ENCODE measurements at places on chromosomes 16 and 17.

- no peak for DNase-seq
Measured at GRCh38 chr17:81171941-81172340, 5.9 kb upstream of the AATK start.

DNA sequence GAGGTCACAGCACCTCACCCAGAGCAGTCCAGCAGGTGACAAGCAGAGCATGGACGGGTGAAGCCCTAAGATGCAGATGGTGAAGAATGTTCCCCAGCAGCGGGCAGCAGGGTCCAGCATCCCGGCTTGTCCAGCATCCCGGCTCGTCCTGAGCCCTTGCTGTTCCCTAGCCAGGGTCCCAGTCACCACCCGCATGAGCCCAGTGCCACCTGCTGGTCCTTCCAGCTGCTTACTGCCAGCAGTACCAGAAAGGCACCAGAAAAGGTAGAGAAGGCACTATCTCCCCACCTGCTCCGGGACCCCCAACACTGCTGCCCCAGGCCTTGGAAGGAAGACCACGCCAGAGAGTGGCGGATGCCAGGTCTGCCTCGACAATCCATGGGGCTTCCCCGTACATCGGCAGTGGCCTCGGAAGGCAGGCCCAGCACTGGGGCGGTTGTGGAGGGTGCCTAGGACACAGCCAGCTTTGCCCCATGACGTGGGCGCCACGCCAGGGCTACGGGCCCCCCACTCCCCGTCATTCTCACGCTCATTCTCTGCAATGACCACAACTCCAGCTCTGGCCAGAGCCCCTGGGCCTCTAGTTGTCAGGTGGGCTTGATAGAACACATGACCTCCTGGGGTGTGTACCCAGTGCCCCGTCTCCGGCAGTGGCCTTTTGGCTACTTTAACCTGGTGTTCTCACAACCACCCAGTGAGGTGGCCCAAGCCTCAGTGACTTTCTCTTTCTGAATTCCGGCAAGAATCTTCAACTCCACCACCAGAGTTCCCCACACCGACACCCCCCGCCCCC lies 1.4 kb downstream of the CENPX start:
- DNase-seq = no peak

DNA sequence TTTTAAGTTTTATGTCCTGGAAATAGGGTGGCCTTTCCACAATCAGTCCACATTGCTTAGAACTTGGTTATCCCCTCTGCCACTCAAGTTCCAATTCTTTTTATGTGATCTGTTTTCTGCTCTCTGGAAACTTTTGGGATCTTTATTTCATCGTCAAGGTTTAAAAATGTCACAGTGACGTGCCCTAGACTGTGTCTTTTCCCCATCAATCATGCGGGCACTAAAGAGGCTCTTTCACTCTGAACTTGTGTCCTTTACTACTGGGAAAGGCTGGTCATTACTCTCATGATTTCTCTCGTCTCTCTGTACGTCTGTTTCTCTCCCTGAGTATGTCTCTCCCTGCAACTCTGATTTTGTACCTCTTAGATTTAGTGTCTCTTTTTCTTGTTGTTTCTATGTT lies 189.8 kb upstream of the AXIN2 start:
- no peak for DNase-seq

- no peak for DNase-seq
Measured at GRCh38 chr16:86477642-86478041, 32.7 kb upstream of the FOXF1 start.

DNA sequence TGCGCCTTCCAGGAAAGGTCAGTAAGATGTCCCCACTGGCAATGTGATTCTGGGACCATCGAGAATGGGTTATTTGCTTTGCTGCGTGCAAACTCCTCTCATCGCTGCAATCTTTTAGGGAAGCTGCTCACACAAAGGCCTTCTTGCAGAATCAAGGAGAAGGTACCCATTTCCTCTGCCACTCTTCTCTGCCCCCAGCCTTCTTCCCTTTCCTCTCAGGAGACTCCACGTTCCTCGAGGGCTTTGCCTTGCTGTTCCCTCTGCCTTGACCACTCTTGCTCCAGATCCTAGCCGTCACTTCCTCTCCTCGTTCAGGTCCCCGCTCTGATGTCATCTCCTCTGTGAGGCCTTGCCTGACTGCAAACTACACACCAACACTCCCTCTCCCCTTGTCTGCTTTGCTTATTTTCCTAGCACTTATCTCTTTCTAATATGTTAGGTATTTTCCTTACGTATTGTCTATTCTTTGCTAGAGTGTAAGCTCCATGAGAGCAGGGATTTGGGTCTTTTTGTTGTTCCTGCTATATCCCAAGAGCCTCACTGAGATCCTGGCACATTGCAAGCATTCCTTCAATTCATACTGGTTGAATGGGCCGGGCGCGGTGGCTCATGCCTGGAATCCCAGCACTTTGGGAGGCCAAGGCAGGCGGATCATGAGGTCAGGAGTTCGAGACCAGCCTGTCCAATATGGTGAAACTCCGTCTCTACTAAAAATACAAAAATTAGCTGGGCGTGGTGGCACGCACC lies 5.3 kb upstream of the CRK start:
- DNase-seq = no peak

GRCh38 chr16:50880926-50881325 lies 139.0 kb downstream of the CYLD start:
- no peak for DNase-seq

DNA sequence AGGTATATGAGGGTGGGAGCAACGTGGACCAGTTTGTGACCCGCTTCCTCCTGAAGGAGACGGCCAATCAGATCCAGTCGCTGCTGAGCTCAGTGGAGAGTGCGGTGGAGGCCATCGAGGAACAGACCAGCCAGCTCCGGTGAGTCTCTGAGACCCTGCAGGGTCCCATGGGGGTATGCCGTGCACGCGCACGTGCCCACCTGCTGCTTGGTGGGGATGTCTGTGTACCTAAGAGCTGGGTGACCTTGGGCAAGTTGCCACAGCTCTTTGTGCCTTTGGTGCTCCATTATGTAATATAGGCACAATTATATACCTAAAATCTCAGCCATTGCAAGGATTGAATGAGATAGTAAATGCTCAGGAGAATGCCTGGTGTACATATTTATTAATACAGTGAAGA lies 22.4 kb downstream of the NECAB2 start:
- DNase-seq = no peak

DNA sequence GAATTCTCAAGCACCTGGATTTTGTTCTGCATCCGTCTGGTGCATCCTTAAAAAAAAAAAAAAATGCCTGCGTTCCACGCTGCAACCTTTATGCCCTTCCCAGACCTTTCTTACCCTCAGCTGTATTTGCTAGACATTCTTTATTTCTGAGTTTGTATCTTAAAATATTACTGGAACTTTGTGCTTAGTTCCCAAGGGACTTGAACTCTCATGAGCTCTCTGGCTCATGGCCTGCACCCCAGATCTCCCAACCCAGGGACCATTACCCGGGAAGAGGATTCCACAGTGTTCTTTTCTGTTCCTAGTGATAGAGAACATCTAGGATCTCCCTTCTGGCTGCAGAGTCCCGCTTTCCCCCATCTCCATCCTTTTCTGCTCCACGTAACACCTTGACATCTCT lies 28.9 kb upstream of the CLEC18A start:
- no peak for DNase-seq

GRCh38 chr16:71956486-71956885 lies 43.7 kb downstream of the PKD1L3 start:
- no peak for DNase-seq

GRCh38 chr16:67241008-67241900 lies 6.0 kb downstream of the FHOD1 start:
- DNase-seq = no peak

DNA sequence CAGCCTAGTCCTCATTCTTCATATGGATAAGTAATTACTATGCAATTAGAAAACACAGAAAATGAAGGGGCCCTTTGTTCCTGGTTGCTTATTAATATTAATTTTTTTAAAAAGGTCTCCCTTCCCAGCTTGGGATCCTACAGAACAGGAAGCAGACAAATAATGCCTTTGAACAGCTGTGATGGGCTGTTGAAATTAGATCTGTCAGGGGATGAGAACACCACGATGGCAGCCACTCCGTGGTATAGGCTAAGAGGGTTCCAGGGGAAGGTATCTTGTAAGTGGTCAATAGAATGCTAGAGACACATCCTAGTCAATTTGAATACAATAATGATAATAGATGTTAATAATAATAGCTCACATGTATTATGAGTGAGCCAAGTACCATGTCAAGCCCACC lies 83.1 kb downstream of the CCDC182 start:
- no peak for DNase-seq

All from neuronal stem cell (in vitro differentiated cells).